ENCODE measurements at places on chromosomes 13 and 19. TPM values are rescaled to one million over a fixed set of nuclear protein-coding genes. Genes with fewer than 3 reads are reported as not detected.

GRCh38 chr19:10115392-10116084, 4.0 kb downstream of the P2RY11 start:
- no peak for DNase-seq

DNA sequence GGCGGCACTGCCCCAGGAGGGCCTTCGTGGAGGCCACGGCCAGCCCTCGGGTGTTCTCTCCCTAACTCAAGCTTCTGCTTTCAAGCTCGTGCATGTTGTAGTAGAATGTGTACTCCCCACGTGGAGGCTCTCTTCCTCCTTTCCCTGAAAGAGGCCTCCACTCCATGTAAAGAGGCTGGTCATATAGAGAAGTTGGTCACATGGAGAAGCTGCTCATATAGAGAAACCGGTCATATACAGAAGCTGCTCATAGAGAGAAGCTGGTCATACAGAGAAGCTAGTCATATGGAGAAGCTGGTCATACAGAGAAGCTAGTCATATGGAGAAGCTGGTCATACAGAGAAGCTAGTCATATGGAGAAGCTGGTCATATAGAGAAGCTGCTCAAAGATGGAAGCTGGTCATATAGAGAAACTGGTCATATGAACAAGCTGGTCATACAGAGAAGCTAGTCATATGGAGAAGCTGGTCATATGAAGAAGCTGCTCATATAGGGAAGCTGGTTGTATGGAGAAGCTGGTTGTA, 152.5 kb downstream of the COL4A1 start:
- DNase-seq: no peak

ZSWIM9 gene
- total RNA-seq: 2.9 TPM

DNA sequence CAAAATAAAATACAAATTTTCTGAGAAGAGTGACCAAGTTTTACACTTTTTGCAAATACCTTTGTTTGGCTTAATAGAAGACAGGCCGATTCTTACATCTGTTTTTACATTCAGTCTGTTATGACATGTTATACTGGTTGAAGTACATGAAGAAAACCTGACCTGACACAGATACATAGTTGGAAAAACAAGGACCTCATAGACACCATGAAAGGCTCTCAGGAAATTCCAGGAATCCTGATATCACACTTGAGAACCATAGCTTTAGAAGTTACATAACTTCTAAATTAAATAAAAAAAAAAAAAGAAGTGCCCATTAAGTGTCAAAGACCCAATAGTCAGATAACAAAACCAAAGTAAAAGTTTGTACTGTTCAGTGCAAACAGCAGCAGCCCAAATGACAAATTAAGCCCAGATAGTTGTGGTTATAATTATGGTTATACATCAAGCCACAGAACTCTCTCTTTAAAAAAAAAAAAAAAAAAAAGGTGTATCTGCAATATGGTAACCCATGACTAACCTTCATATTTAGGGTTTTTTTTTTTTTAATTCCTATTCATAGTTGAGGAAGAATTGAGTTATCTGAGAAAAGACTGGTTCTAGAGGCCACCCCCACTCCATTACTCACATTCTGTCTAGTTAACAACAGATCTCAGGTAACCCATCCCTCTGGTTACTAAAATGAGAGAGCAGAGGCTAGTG, 19.8 kb downstream of the RBM26 start:
- DNase-seq: no peak

GRCh38 chr13:35593651-35594050, 117.2 kb upstream of the MAB21L1 start:
- no peak for DNase-seq

DNA sequence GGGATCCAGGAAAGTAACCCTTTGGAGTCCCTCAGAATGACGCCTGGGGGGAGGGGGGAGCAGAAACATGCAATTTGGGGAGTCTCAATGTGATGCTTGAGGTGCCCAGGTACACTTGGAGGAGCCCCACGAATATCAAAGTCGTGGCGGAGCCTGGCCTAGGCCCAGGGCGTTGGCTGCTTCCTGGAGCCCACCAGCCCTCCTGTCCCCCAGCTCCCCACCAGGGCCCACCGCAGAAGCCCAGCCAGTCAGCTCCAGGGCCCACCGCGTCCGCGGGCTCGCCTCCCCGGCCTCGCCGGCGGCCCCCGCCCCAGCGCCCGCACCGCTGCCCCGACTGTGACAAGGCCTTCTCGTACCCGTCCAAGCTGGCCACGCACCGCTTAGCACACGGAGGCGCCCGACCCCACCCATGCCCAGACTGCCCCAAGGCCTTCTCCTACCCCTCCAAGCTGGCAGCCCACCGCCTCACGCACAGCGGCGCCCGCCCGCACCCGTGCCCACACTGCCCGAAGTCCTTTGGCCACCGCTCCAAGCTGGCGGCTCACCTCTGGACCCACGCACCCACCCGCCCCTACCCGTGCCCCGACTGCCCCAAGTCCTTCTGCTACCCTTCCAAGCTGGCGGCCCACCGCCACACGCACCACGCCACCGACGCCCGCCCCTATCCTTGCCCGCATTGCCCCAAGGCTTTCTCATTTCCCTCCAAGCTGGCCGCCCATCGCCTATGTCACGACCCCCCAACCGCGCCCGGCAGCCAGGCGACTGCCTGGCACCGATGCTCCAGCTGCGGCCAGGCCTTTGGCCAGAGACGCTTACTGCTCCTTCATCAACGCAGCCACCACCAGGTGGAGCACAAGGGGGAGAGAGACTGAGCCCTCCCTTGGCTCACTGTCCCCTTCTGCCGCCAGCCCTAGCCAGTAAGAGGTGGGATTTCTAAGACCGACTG, 2.1 kb downstream of the ZNF575 start:
- DNase-seq: peak; percentile 75

Data from cerebellum (tissue), 4 donors.